ENCODE measurements at places on chromosomes 5 and 9.

DNA sequence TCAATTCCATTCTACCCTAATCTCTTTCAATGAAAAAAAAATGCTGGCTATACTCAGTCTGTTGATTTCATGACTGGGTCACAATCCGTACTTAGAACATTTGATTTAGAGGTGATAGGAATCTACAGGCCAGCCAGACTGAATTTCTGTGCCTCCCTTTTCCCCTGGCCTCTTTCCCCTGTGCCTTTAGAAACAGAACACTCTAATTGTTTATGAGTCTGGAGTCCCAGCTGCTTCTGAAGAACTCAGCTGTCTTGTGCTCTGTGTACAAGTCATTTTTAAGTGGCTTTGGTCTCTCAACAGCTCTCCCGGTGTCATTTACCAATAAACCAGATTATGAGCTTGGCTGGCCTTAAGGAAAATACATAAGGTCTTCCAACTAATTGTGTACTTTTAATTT, 94.1 kb upstream of the ITGA2 start:
- no peak for DNase-seq

GRCh38 chr5:160198841-160199409, 30.4 kb upstream of the FABP6 start:
- no peak for DNase-seq

DNA sequence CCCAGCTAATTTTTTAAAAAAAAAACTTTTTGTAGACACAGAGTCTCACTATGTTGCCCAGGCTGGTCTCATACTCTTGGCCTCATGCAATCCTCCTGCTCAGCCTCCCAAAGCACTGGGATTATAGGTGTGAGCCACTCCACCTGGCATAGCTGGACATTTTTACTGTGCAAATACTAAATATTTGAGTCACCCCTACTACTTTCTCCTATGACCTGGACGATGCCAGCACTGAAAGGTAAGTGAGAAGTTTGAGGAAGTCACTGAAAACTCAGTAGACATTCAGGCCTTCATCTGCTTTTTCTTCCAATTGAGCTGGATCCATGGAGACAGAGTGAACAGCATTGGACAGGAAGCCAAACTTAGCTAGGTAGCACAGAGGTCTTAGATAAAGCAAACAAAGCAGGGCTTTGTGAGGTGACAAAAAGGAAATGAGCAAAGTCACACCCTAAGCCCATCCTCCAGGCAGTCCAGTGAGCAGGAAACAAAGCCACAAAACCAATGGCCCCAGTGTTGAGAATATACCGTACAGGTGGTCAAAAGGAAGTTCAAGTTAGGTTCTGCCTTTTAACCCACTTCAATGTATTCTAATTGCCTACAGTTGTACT, 192.6 kb upstream of the RASA1 start:
- no peak for DNase-seq

DNA sequence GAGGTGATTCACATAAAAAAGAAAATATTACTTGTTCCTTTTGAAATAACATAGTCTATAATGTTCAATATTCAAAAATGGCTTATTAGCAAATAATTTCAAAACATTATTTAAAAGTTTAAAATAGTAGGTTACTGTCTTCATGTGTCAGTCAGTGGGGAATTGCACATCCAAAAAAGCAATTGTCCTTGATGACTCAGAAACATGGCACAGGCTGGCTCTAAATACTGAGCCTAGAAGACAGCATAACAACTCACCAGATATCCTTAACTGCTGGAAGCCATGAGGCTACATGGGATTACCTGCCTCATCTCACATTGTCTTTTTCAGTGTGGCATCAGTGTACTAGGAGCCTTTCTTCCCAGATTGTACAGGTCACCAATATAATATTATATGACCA, 439.5 kb upstream of the RGMB start:
- no peak for DNase-seq

- no peak for DNase-seq
Observed at GRCh38 chr5:69432412-69433206, 17.7 kb downstream of the MARVELD2 start.

DNA sequence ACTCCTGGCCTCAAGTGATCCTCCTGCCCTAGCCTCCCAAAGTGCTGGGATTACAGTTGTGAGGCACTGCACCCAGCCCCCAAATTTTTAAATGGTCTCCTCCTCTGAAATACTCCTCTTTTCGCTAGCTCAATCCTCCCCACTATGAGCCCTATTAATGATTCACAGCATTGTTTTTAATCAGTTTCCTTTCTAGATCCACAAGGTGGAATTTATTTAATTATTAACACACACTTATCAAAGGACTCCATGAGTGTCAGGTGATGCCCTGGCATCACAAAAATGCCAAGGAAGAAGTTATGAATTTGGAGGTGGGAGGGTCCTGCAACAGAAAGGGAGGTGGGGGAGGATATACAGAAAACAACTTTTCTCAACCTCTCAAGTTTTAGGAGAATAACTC, 806.5 kb downstream of the PRELID2 start:
- no peak for DNase-seq

Measured in activated CD4-positive, alpha-beta T cell treated with anti-CD3 and anti-CD28 coated beads for 4 hours (primary cell).